ENCODE measurements at places on chromosomes 4 and X.

DNA sequence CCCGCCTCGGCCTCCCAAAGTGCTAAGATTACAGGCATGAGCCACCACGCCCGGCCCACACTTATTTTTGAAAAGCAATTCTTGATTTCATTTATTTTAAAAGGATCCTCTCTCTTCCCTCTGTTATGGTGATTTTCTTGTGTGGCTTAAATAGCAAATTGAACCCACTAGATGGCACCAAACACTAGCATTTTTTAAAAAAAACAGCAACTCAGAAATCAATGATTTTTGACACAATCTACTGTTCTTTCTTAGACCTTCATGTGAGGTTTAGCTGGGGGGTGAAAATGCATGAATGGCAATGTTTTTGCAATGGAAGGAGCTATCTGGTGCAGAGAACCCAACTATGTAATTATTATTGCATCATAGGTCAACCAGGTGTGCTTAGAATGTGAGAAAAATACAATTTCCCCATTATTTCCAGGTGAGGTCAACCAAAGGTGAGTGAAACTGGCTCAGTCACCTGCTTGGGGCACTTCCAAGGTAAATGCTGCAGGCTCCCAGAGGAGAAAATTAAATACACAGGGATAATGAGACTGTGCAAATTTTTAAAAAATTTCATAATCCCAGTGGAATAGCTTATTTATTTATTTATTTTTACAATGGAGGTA, 226.7 kb upstream of the PRKX start:
- no peak for DNase-seq

DNA sequence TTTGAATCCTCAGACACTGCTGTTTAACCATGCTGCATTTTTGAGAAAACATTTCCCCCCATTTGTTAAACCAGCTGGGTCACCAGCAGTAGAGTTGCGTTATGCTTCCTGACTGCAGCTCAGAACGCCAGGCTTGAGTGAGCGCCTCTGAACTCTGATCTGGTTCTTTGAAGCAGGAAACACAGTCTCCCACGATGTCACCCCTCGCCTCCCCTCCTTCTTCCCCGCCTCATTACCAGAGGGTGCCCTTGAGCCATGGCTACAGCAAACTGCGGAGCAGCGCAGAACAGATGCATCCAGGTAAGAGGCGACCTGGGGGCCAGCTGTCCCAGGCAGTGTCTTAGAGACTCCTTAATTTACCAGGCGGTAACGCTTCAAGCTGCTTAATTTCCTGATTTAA, 78.4 kb downstream of the REPS2 start:
- no peak for DNase-seq

- no peak for DNase-seq
Measured at GRCh38 chr4:70958681-70959080, 34.8 kb upstream of the DCK start.

DNA sequence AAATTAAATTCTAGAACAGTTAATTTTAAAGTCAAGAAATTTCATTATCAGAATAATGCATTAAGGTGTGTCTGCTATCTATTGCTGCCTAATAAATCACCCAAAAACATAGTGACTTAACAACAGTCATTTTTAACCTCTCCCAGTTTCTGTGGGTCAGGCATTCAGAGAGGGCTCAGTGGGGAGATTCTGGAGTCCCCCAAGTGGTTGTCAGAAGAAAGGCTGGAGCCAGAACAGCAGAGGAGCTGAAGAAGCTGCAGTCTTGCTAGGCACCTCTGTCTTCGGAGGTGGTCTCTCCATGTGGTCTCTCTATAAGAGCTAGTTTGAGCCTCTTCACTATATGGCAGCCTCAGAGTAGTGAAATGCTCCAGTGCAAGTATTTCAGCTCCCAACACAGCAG, 9.3 kb upstream of the HOPX start:
- no peak for DNase-seq

DNA sequence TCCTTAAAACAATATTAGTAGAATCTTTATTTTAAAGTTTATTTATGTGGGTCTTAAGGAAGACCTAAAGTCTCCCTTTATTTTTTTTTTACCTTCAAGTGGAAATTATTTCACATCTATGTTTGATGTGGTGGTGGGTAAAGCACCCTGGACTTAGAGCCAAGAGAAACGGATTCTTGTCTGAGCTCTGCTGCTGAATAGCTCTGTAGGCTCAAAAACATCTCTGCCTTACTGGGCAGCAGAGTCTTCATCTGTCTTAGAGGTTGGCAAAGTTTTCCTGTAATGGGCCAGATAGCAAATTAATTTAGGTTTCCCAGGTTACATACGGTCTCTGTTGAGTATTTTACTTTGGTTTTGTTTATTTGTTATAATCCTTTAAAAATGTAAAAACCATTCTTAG, 136.5 kb downstream of the CEP135 start:
- no peak for DNase-seq

DNA sequence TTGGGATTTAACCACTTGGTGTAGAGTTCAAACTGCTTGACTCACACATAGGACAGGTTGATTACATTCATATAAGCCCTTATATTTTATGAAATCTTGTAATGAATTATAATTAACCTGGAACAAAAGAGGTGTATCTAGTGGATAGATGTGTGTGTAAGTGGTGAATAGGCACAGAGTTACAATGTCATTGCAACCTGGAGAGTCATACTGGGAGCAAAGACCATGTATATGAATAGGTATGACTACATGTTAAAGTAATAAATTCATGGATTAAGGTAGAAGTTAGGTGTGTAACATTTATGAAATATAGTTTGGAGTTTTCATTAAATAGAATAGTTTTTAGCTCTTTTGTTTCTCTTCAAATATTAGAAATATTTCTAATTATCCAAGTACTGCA, 26.1 kb downstream of the RAP1GDS1 start:
- no peak for DNase-seq

- DNase-seq = no peak
Measured at GRCh38 chr4:176800891-176801534, 8.3 kb upstream of the VEGFC start.

- DNase-seq = peak; percentile 60
Measured at GRCh38 chr4:186953599-186954260, 230.1 kb upstream of the FAT1 start.

GRCh38 chr4:168871632-168872031, 138.4 kb downstream of the CBR4 start:
- no peak for DNase-seq

GRCh38 chr4:36824682-36825081, 419.9 kb upstream of the NWD2 start:
- no peak for DNase-seq

GRCh38 chr4:187944179-187944578, 51.4 kb upstream of the ZFP42 start:
- no peak for DNase-seq

DNA sequence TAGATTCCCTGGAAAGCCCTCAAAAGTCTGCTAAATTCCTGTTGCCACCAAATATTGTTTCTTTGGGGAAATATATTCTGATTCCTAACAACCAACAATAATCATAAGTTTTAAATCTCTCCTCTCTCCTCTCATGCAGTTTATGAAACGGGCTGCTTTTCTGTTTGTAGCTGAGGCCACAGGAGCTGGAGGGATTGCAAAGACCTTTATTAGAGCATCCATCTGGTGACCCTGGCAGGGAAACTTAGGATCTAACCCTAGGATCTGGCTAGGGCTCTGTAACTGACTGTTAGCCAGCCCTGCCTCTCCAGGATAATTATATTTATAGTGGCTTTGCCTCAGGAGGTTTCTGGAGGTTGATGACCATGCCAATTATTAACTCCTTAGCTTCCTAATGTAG, 56.9 kb downstream of the SMAD1 start:
- DNase-seq = no peak

DNA sequence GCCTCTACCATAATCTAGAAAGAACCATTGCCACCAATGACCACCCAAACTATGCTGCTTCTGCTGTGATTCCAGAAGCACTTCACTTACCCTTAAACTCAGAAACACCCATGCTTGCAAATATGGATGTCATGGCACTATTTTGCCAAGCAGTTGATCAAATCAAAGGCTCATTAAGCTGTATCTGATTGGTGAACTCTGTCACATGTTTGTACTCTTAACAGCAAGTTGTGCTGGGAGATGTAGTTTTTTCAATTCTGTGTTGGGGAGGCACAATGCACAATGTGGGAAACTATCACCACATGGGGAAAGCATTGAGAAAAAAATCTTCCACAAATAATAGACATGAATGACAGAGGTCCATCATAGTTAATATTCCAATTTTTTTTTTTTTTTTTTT, 19.2 kb upstream of the SPCS3 start:
- DNase-seq = no peak

DNA sequence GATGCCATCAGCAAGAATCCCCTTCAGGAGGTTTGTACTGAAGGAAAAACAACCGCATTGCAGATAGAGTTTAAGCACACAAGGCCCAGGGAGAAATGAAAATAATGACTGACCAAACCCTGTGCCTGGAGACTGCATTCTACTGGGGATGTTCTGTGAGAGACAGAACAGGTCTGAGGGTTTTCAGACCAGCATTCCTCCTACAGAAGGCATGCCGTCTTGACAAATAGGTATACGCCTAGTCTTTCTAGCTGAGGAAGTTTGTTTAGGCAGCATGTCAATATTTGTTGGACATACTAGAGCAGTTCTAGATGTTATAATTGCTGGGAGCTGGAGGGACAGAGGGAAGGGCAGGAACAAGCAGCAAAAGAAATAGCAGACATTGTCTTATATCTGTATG, 68.4 kb upstream of the SCOC start:
- no peak for DNase-seq

- DNase-seq = no peak
Measured at GRCh38 chr4:1776521-1777161, 16.5 kb upstream of the FGFR3 start.

GRCh38 chr4:136463941-136464340, 1068.4 kb downstream of the PCDH18 start:
- DNase-seq = no peak

DNA sequence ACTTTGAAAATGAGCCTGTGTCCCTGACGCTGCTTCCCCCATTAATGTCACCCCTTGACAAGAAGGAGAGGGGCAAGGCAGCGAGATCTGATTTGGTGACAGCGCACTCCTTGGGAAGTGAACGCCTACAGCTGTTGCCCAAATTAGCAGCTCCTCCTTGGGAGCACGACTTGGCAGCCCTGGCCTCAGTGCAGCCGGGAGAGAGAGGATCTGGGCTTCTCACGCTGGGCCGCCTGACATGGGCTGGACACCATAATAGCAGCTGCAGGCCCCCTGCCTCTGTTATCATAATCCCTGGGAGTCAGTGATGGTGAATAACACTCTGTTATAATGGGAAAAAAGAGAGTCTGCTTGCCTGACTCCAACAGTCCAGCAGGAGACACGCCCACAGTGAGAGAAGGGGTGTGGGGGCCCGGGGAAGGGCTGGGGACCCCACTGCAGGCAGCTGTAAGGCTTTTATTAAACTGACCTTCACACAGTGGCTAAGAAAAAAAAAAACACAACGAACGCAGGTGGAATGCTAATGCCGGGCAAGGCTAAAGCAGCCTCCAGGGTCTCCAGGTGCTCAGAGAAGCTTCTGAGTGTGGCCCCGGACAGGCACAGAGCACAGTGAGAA, 73.3 kb downstream of the PSAPL1 start:
- DNase-seq = peak; percentile 53

GRCh38 chrX:131752493-131753198, 208.8 kb downstream of the OR13H1 start:
- peak; percentile 80 for DNase-seq

DNA sequence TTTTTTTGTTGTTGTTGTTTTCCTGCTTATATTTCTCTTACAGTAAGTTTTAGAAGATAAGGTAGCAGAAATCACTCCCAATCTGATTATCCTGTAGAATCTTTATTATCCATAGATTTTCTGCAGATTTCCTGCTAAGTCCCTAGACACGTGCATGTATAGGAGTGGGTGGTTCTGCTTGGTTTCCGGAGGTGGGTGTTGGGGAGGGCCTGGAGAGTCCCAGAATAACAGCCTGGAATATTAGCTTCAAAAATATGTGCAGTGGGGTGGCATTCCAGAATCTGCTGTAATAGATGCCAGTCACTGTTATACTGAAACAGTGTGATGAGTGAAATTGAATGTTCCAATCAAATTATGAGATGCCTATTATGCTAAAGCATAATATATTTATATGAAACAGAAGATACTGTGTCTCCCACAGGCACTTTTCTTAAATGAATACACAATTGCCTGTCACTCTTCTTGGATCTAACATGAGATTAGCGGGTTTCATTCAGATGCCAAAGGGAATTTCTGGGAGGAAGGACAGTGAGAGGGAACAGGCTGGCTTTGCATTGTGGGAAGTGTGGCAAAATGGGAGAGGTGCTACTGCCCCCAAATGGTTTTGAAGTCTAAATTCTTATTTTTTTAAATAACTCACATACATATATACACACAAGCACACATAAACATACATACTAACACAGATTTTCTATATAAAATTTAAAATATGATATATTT, 37.6 kb downstream of the C4orf50 start:
- DNase-seq = no peak

- DNase-seq = no peak
Measured at GRCh38 chr4:56106180-56107147, 157.7 kb downstream of the CEP135 start.

DNA sequence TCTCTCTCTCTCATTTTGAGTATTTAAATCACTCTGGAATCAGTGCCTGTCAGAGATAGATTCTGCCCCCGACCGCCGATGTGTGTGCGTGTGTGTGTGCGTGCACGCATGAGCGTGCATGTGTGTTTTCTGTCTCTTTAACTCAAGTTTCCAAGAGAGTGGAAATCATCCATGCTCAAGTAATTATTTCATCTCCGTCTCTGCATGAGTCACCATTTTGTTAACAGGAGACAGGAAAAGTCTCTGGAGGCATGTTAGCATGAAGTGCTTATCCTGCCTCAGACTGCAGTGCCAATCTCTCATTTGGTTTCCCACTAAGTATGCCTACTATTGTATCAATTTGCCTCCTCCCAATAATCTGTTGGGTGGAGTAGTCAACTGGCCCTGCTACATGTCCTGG, 182.9 kb upstream of the NHS start:
- no peak for DNase-seq

- DNase-seq = no peak
Measured at GRCh38 chr4:113409181-113409580, 352.4 kb downstream of the CAMK2D start.

DNA sequence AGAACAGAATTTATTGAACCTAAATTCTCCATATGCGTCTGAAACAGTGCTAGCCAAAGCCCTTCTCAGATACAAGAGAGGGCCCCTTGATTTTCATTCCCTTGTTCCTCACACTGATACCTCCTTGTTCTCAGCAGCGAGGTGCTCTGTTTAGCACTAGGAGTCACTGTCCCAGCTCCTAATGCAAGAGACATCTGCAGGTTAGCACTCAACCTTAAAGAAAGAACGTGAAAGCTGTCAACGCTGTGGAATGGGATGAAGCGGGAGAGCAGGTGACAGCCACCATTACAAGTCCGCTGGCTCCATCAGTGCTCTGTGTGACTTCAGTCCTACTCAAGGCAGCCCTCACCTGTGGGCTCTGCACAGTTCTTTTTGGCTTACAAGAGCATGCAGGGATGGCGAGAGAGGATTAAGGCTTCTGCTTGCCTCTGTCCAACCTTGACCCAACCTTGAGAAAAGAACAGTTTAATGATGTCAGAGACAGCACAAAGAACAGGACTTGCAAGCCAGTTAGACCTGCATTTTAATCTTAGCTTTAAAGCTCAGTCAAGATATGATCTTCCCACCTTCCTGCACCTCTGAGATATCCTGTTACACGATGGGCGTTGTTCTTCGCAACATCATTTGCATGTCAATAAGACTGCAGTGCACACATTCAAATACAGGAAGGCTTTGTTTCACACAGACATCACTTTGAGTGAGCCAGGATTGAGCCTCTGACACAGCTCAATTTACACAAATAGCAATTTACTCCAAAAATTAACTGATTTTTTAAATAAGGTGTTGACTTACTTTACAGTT, 95.1 kb downstream of the ARSF start:
- DNase-seq = no peak
